ENCODE measurements at places on chromosomes 3 and 15.

DNA sequence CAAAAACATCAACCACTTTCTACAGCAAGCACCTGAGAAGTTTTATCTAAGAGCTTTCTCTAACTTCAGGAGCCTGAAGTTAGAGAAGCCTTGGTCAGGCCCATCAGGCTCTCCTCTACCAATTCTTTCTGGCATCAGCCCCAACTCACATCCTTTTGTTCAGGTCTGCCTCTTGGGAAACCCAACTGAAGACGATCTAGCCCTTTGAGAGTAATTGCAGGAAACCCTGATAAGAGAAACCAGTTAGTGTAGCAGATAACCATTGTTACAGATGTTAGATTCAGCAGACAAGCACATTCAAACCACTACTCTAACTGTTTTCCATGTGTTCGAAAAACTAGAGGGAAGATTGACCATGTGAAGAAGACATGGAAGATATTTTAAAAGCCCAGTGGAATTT, 27.0 kb upstream of the DYNC1LI1 start:
- DNase-seq, result no peak

GRCh38 chr3:63343674-63344073, 65.6 kb downstream of the SYNPR start:
- no peak for DNase-seq

- no peak for DNase-seq
Observed at GRCh38 chr15:66924889-66925288, 140.5 kb upstream of the SMAD3 start.

- no peak for DNase-seq
Observed at GRCh38 chr3:133230195-133230594, 169.7 kb upstream of the BFSP2 start.

GRCh38 chr3:60298141-60298540, 953.1 kb downstream of the FHIT start:
- no peak for DNase-seq

GRCh38 chr3:100697172-100697571, 12.1 kb upstream of the TFG start:
- no peak for DNase-seq

DNA sequence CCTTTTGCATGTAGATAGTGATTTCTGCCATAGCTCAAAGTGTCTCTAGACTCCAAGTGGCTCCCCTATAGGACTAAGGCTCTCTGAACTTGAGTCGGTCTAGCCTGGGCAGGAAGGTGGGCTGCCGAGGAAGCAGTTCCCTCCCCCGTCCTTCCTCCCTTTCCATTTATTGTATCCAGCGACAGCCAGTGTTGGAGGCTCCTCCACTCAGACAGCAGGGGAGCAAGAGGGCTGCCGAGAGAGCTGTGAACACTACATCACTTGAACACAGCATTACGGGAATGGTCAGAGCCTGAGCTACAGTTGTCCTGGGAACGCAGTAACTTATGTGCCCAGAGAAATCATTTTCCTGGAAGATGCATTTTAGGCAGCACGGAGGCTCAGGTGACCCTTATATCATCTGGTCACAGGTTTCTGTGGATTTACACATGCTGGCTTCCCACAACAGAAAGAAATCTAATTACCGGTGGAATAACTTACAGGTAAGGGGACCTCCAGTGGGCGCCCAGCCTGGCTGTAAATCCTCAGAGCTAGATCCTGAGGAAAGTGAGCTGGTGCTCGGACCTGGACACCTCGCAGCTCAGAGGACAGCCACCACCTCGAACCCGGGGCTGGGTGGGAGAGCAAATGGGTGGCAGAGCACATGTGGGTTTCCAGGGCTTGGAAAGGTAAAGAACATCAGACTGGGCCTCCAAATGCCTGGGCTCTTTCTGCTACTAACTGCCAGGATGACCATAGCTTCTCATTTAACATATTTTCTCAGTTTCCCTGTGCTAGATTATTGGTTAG, 197.1 kb downstream of the UACA start:
- DNase-seq, result no peak

DNA sequence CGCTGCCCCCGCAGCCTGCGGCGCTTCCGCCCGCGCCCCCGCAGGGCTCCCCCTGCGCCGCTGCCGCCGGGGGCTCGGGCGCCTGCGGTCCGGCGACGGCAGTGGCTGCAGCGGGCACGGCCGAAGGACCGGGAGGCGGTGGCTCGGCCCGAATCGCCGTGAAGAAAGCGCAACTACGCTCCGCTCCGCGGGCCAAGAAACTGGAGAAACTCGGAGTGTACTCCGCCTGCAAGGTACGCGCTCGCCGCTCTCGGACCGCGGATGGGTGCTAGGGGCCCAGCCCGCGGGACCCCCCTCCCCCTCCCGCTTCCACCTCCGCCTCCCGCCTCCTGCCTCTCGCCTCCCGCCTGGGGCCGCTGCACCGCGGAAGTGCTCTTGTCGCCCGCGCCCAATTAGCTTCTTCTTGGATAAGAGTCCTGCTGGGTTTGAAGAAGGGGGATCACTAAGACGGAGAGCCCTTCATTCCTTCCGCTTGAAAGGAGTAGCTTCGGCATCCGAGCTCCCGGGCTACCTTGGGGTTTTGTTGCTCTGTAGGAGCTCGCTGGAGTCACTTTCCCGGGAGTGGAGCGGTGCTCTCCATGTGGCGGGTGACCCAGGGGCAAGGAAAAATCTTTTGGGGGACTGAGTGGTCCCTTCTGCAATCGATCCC, 426 bp downstream of the KAT2B start:
- peak; percentile 54 for DNase-seq

- DNase-seq, result no peak
Observed at GRCh38 chr3:78268716-78269668, 1229.1 kb downstream of the ROBO2 start.

DNA sequence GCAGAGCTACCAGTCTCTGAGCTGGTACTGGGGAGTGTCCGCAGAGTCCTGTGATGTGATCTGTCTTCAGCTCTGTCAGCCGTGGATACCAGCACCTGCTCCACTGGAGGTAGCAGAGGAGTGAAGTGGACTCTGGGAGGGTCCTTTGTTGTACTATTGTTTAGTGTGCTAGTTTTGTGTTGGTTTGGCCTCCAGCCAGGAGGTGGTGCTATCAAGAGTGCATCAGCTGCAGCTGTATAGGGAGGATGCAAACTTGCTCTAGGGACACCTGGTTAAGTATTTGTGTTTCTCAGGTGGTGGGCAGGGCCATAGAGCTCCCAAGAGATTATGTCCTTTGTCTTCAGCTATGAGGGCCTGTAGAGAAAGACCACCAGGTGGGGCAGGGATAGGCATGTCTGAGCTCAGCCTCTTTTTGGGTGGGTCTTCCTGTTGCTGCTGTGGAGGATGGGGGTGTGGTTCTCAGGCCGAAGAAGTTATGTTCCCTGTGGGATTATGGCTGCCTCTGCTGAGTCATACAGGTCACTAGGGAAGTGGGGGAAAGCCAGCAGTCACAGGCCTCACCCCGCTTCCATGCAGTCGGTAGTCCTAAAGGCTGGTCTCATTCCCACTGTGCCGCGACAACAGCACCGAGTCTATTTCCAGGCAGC, 443.2 kb upstream of the TBL1XR1 start:
- DNase-seq, result no peak

- DNase-seq, result no peak
Observed at GRCh38 chr3:119258915-119259314, 18.2 kb upstream of the B4GALT4 start.

DNA sequence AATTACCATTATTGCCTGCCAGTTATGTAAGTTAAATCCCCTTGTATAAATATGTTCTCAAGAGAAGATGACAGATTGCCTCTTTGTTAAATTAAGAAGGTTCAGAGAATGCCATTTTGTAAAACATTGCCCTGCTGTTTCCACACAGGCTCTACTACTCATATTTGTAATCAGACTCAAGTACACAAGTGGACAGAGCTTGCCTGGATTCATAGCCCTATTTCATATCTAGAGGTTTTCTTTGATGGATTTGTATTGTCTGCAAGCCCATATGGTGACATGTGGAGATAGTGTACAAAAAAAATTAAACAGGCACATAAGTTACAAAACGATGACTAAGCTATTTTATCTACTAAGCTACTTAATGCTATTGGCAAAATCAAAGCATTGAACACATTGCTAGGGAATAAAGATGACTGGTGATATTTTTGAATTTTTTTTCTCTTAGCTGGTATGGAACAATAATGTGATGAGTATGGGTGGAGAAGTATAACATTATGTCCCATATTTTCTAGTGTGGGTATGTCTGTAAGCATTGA, 1286.6 kb upstream of the ALCAM start:
- DNase-seq, result no peak

GRCh38 chr15:66071160-66071920, 182.2 kb downstream of the MEGF11 start:
- no peak for DNase-seq

DNA sequence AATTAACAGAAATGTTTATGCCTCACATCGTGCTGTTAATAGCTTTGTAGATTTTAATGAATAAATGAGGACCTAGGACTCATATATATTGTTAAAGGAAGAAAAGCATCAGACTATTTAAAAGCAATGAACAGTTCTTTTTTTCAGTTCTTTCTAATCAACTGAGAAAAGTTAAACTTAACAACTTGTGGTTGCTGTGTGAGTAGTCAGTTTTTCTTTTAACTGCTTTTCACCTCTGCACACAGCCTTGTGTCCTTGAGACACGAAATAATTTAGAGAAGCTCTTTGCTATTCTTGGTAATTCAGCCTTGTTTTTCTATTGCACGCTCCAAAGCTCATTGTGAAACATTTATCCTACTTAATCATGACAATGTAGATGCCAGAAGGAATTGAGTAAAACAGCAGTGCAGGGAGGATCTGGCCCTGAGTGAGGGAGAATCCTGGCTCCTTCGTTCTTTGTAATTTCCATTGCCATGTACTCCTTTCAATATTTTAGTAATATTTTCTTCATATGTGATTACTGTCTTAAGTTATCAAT, 499.0 kb downstream of the PYDC2 start:
- DNase-seq, result no peak

DNA sequence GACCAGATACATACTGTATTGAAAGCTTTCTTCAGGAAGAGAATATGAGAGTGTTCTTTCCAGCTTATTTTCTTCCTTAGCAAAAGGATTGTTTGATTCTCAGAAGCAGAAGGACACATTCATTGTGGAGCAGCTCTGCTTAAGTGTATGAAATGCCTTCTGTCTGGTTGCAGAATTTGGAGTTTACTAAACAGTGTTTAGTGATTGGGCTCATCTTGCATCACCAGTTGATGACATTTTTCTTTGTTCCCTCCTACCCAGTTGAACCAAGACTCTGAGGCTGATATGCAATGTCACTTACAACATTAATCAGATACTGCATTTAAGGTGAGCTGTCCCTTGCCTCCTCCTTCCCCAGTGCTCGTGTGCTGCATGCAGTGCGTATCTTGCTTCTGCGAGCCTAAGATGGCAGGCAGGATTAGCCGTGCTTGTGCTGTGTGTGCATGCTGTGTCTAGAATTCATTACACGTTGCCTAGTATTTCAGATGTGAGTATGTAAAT, 18.4 kb downstream of the ZBTB38 start:
- no peak for DNase-seq

GRCh38 chr15:76533060-76533820, 196.7 kb downstream of the ISL2 start:
- no peak for DNase-seq

- no peak for DNase-seq
Observed at GRCh38 chr3:188215129-188215528, 61.2 kb downstream of the LPP start.

DNA sequence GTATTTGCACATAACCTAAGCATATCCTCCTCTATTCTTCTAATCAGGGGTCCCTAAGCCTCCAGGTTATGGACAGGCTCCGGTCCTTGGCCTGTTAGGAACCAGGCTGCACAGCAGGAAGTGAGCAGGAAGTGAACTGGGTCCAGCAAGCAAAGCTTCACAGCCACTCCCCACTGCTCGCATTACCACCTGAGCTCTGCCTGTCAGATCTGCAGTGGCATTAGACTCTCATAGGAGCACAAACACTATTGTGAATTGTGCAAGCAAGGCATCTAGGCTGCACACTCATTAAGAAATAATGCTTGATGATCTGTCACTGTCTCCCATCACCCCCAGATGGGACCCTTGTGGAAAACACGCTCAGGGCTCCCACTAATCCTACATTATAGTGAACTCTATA, 9.8 kb downstream of the MSL2 start:
- no peak for DNase-seq

- DNase-seq, result no peak
Observed at GRCh38 chr3:129594409-129594808, 12.1 kb downstream of the PLXND1 start.

DNA sequence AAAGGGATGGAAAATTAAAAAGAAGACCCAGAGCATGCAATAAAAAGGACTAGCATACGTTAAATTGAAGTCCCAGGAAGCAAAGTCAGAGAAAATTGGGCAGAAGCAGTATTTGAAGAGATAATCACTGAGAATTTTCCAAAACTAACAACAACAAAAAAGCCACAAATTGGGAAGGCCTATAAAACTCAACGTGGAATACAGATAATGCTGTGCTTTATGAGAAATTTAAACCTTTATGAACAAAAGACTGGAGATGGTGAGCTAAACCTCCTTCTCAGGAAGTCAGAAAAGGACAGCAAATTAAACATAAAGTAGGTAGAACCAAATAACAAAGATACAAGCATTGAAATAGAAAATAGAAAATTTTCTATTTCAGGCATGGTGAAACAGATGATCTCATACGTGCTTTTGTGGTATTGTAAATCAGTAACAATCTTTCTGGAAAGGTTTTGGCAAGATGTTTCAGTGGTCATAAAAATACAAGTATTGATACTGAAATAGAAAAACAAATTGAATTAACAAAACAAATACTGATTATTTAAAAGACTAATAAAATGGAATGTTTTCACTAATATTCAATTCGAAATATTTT, 55.6 kb downstream of the LYSMD4 start:
- no peak for DNase-seq

GRCh38 chr3:105352976-105353375, 13.7 kb upstream of the ALCAM start:
- no peak for DNase-seq

GRCh38 chr15:71333839-71334238, 218.6 kb downstream of the THSD4 start:
- DNase-seq, result no peak

DNA sequence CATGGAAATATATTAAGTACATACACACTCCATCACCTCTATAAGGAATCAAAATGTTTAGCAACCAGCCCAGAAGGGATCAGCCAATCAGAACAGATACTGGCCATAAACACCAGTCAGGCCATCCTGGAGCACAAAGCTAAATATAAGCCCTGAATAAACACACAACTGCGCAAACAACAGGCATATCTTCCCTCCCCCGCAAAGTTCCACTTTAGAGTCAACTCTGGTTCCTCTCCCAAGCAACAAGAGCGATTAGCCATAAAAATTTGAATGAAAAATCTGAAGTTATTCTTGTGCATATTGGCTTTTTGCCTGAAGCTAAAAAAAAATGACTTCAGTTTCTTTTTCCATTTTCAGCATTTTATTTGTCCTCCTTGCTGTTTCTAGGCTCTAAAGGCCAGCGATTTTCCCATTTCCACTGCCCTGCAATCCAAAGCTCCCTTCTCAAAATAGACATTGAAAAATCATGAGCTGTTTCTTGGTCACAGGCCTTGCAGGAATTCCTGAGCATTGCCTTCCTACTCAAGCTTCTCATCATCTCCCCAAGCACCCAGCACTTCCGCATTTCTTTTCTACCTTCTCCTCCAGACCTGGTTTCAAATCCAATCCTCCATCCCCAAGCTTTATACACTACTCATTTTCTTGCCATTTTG, 247.9 kb downstream of the ZMAT3 start:
- no peak for DNase-seq
